Myocyte (in vitro differentiated cells): ENCODE measurements at places on chromosomes 16 and 17. TPM values are rescaled to one million over a fixed set of nuclear protein-coding genes. Genes with fewer than 3 reads are reported as not detected.

KRTAP1-1 gene
- 0.21 TPM in 1 of 2 replicates, not detected in the other for total RNA-seq

- DNase-seq: no peak
Observed at GRCh38 chr17:77637818-77638575, 320.5 kb upstream of the TNRC6C start.

- DNase-seq: peak; percentile 75
Observed at GRCh38 chr16:78127130-78127529, 27.7 kb downstream of the WWOX start.

- DNase-seq: no peak
Observed at GRCh38 chr17:69605571-69605970, 191.1 kb downstream of the MAP2K6 start.

DNA sequence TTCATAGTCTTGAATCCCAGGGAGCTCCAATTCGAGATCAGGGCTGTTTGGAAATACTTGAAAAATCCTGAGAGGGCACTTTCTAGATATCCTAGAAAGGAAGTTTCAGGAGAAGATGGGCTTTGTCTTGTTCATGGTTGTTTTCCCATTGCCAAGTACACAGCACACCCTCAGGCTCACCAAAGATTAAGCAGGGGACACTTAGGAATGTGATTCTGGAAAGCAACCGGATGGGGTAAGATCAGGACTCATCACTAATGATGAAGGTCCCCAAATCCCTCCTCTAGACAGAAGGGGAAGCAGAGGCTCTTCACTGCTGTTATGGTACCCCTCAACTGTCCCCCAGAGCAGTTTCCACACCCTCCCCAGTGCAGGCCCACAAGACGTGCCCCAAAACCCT, 40.7 kb downstream of the VAC14 start:
- no peak for DNase-seq

DNA sequence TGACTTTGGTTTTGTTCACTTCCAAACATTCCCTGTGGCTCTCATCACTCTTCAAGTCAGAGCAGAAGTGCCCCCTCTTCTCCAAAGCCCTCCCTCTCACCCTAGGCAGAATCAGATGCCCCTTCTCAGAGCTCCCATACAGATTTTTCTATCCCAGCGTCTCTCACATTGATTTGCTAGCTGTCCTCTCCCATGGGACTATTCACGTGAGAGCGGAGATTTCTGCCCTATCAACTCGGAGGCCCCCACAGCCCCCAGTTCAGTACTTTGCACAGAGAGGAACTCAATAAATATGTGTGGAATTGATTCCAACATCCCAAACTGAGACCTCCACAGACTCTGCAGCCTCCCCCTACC, 182.6 kb downstream of the C16orf78 start:
- DNase-seq: no peak

DNA sequence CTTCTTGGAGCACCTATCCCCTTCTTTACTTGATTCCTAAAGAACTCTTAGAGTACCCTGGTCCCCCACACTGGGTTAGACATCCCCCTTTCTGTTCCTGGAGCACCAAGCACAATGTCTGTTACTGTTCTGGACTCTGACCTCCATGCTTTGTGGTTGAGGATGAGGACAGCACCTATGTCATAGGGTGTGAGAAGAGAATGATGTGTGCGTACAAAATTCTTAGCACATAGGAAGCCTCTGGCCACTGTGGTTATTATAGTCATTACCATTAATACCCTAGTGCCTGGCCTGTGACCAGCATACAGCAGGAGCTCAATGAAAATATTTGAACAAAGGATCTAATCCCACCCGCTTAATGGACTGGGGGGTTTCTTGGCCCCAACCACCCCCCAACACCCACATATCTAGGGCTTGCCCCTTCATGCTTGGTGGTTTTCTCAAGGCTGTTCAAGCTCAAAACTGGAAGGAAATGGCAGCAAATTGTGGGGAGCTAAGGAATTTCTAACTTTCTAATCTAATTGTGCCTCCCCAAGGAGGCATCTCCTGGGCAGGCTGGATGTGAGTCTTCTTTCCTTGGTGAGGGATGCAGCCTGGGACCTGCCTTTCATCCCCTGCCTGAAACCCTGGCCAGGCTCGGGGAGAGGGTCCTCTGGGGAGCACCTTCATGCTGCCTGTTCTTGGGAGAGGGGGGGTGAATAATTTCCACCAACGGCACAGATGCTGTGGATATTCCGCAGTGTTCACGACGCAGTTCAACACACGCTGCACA, 1.5 kb upstream of the CMIP start:
- no peak for DNase-seq

- no peak for DNase-seq
Observed at GRCh38 chr17:13646969-13647542, 45.3 kb upstream of the HS3ST3A1 start.

DNA sequence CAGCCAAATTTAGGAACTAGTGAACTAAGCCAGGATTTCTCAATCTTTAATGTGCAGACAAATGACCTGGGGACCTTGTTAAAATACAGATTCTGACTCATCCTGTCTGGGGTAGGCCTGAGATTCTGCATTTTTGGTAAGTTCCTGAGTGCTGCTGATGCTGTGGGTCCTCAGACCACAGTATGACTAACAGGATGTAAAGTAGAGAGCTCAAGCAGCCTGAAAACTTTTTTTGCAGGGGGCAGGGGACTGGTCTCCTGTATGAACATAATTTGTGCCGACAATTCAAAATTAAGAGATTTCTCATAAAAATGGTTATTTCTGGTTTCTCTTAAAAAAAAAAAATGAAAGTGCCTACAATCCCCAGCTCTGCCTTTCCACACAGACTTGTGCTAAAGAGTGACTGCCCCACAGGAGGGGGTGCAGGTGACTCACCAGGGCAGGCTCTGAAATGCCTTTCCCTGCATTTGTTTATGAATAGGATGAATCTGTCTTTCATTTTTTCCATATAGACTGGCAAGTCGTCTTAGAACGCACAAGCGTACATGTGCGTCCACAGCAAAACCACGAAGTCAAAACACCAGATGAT, 271.5 kb downstream of the PHKB start:
- peak; percentile 22 for DNase-seq

- DNase-seq: no peak
Observed at GRCh38 chr17:5693821-5694220, 109.5 kb upstream of the NLRP1 start.

DNA sequence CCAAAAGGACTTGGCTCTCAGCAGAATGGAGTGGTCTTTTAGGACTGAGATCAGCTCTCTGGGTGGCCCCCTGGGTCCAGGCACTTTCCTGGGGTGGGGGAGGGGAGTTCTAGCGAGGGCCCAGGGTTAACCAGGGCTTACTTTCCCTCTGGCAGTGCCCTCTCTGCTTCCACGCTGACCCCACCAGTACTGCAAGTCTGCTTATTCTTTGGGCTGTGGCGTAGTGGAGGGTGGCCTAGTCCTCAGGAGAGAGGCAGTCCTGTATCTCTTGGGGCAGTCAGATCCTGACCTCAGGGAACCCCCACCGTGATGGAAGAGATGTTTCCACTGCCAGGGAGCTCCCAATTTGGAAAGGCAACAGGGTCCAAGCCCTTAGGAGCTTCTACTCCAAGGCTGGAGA, 79.4 kb downstream of the CCDC182 start:
- DNase-seq: no peak

- DNase-seq: no peak
Observed at GRCh38 chr17:11553135-11553534, 45.1 kb upstream of the DNAH9 start.

- DNase-seq: no peak
Observed at GRCh38 chr16:47881574-47881973, 274.2 kb downstream of the ABCC12 start.

DNA sequence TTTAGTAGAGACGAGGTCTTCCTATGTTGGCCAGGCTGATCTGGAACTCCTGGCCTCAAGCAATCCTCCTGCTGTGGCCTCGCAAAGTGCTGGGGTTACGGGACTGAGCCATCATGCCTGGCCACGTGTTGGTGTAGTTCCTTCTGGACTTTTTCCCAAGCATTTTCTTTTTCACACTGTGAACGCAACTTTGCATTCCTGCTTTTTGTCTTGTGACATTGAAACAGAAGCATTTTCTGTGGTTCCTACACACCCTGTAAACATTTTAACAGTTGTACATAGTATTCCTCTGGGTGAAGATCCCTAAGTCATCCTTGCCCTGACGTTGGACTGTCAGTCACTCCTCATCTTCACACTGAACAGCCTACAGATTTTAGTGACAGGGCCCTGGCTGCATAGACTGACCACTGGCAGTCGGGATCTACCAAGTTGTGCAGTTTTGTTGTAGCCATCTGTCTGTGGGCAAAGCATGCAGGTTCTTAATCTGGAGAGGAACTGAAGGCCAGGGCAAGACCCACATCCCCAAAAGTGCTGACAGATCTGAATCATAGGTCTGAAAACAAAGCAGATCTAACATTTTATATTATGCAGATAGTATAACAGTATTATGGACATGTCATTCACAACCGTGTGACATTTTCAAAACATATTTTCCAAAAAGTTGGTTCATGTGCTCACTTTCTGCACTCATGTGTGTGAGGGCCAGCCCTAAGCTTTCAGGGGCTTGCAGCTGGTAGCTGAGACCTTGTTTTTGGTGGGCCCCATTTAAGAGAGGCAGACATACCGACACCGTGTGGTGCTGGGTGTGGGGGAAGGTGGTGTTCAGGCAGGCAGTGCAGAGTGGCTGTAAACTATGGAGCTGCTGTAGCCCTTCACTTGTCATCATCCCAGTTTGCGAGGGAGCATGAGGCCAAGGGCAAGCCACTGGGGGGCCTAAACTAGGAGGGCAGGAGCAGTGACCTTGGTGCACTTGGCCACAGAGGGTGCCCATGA, 59.9 kb downstream of the EPN2 start:
- no peak for DNase-seq

DNA sequence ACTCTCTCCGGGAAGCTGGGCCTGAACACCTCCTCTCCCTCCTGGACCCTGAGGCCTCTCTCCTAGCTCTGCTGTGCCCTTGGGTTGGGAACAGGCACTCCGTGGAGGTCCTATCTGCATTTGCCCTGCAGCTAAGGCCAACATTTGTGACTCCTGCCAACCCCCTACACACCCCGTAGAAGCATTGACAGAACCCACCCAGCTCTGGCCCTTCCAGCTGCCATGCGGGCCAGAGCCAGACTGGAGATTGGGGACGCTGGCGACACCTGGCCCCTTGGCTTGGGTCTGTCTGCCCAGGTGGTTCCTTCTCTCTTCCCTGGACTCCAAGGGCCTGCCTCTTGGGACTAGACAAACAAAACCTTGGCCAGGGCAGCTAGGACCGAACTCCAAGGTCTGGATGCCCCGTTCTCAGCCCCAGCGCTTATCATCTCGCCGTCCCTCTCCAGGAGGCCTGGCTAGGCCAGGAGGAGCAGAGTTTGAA, 644 bp upstream of the RHBDF2 start:
- no peak for DNase-seq
